ENCODE measurements at places on chromosomes 5 and 9.

- DNase-seq = no peak
Measured at GRCh38 chr5:96655506-96655905, 6.7 kb upstream of the CAST start.

DNA sequence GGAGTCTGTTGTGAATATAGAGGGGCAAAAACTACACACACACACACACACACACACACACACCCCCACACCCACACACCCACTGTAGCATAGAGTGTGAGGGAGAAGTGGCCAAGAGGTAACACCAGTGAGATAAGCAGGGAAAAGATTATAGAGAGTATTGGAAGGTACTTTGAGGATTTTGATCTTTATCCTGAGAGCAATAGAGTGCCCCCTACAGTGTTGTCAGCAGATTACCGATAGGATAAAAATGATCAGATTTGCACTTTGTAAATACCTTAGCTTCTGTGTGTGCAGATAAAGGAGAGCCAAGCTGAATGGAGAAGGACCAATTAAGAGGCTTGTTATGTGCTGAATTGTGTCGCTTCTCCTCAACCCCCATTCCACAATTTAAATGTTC, 32.3 kb downstream of the ERCC6L2 start:
- DNase-seq = no peak

GRCh38 chr5:166724284-166724683, 1567.2 kb upstream of the WWC1 start:
- DNase-seq = no peak

- DNase-seq = no peak
Measured at GRCh38 chr5:143791848-143792731, 19.9 kb upstream of the HMHB1 start.

DNA sequence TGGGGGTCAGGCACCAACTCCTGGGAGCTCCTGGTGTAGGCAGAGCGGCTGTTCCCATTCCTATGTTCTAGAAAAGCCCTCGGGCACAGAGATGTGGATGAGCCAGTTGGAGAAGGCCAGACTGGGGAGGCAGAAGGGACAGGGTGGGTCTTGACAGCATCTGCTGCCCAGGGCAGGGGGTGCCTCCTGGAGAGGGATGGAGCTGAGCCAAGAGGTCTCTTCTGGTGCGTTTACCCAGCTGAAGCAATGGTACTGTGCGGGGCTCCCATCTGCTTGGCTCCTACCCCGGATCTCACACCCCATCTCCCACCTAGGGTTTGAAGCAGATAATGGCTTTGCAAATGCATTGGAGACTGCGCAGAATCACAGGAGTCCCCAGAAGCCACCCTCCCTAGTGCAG, 41.3 kb downstream of the SHB start:
- DNase-seq = no peak

DNA sequence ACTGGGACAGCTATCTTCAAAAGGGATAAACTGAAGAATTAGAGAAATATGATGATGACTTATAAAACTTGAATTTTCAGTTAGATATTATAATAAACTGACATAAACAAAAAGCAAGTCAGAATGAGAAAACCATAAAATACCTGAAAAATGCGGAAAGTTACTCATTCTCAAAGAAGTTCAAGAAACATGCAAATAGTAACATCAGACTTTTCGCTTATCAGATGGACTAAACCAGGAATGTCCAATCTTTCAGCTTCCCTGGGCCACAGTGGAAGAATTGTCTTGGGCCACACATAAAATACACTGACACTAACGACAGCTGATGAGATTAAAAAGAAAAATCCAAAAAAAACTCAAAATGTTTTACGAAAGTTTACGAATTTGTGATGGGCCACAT, 53.9 kb downstream of the DROSHA start:
- no peak for DNase-seq

DNA sequence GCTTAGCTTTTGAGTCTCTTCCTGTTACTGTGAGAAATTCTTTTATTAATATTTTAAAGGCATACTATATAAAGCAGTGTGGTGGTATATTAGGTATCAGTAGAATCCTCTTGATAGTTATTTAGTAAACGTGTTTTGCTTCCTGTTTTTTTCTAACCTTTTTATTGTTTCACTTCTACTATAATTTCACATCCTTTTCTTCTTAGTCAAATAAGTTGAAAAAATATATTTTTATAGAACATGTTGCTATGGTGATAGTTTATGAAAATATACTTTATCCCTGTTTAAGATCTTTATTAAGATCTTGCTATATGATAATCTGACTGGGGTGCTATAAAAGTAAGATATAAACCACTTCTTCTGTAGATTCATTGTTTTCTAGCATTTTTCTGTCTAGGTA, 2.1 kb downstream of the POLK start:
- no peak for DNase-seq

GRCh38 chr9:78366827-78367226, 69.9 kb downstream of the PSAT1 start:
- DNase-seq = no peak

- peak; percentile 34 for DNase-seq
Measured at GRCh38 chr5:148791334-148791667, 35.1 kb upstream of the ADRB2 start.

GRCh38 chr5:35325836-35326235, 95.5 kb upstream of the PRLR start:
- no peak for DNase-seq

GRCh38 chr5:76219636-76220035, 136.5 kb downstream of the SV2C start:
- no peak for DNase-seq

Data from stimulated activated CD8-positive, alpha-beta memory T cell treated with anti-CD3 and anti-CD28 coated beads, Interleukin-2, amount 100 ng/mL, for 48 hours (primary cell).